ENCODE measurements at places on chromosomes 12 and 14. TPM values are rescaled to one million over a fixed set of nuclear protein-coding genes. Genes with fewer than 3 reads are reported as not detected.
A peak's percentile ranks its signal among the peaks of the same experiment; 100 is the strongest.

C14orf132 gene
- total RNA-seq: 17.6 TPM

DNA sequence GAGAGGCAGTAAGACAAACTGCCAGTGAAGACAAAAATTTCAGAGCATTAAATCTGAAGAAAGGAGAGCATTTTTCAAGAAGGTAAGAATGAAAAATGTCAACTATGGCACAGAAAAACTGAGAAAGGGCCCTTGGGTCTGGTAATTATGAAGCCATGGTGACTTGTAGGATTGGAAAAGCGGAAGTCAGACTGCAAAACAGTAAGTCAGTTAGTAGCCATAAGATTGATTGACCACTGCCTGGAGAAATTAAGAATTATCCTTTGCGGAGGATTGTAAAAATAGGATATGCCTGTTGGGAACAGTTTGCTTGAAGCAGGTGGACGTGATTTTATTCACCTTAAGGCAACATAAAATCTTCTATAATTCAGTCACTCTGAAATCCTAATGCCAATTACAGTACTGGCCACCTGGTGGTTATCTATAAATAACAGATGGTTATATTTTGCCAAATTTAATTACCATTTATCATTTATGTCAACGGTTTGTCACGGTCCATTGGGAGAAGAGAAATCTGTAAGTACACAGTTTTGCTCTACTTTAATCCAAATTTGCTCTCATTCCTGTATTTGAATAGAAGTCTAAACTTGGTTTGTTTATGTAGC is 127.1 kb upstream of the CNTN1 start:
- DNase-seq: no peak

CCDC38 gene
- total RNA-seq: 0.07 TPM

DNA sequence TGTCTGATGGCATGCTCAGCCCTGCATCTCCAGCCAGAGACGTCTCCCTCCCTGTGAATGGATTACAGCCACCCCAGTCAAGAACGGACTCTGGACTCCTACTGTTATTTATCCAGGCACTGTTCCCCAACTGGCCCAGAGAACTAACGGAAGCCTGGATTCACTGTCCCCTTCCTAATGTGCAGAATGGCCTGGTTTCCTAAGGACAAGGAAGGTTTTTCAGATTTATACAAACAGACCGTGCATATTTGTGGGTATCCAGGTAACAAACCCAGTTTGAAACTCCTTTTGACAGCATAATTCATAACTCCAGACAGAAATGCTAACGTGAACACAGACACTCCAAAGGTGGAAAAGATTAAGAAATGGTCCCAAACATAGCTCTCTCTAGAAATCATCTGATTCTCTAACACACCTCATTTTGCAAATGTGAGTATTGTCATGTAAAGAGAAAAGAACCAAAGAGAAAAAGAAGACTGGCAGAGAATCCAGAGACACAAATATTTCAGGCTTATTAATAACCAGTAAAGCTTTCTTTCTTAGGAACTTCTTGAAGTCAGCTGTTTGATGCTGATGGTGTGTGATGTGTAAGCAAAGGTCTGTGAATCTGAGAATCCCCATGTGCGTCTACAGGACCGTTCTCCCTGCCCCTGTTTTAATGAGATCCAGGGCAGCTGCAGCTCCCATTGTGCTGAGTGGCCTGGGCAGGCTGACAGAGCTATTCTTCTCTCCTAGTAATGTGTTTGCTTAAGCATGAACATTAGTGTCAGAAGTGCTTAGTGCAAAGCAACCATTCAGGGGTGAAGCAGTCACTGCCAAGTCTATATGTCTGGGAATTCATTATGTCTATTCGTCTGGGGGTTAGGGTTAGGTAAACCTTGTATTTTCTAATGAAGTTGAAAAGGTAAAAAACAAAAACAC is 86.8 kb upstream of the HIF1A start:
- no peak for DNase-seq

- DNase-seq: no peak
Measured at GRCh38 chr14:104332634-104333270, 194.4 kb downstream of the KIF26A start.

- no peak for DNase-seq
Measured at GRCh38 chr12:131413006-131413405, 297.9 kb upstream of the SFSWAP start.

DNA sequence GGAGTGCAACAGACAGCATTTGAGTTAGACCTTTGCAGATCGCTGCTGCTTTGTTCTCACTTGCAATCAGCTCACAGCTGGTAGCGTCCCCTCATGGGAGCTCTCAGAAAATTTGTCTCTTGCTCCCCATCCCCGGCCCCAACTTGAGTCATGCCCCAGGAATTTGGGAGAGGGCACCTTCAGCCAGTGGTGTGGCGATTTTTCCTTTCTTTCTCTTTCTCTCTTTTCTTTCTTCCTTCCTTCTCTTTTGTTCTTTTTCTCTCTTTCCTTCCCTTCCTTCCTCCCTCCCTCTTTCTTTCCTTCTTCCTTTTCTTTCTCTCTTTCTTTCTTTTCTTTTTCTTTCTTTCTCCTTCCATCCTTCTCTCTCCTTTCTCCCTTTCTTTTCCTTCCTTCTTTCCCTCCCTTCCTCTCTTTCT is 34.2 kb upstream of the MAP1LC3B2 start:
- peak; percentile 56 for DNase-seq

STON2 gene
- 45.2 TPM for total RNA-seq

HOXC12 gene
- not detected for total RNA-seq

DNA sequence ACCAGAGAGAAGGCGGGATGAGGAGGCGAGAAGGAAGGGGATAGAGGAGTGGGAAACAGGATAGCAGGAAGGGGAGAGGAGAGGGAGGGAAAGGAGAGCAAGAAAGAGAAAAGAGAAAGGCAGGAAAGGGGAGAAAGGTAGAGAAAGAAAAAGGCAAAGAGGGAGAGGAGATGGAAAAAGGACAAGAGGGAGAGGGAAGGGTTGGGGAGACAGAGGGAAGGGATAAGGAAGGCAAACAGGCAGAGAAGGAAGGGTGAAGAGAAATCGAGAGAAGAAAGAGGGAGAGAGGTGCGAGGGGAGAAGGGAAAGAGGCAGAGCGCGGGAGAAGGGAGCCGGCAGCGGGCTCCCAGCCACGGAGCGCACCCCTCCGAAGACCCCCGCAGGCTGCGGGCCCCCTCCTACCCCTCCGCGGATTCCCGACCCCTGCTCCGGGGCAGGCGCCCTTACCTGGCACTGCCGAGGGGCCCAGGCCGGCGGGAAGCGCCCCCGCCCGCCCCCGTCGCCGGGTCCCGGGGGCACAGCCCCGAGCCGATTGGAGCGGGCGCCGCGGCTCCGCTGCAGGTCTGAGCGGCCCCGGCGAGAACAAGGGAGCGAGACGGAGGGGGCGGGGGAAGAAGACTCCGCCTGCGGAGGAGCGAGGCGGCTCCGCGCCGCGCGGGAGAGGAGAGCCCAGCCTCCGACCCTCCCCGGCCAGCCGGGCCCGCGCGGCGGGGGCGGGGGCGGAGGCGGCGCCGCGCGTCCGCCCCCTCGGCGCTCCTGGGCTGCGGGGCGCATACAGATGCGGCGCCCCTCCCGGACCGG is at the start of gene CDH24:
CDH24 (minus strand) TSS at position 565 of the 801 bp plus-strand sequence. CDS start 1,787 bp downstream, outside the sequence.
- DNase-seq: peak; percentile 80

DNA sequence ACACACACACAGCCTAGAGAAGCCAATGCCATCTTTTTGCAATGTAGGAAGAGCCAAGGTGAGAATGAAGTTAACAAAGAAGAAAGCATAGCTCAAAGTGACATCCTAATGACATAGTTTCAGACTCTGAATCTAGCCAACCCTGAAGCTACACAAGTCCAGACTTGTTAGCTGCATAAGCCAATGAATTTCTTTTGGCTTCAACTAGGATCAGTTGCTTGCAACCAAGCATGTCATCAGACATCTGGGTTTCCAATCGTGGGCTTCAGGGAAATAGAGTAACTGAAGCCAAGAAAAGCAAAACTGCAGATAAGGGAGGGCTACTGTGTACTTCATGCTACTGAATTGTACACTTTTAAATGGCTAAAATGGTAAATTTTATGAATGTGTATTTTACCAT is 4.4 kb upstream of the GPHN start:
- DNase-seq: no peak

All from WTC11 (cell line).